IMR-90 (cell line): ENCODE measurements at places on chromosomes 13 and 19. TPM values are rescaled to one million over a fixed set of nuclear protein-coding genes. Genes with fewer than 3 reads are reported as not detected.

GRCh38 chr13:105990256-105990958 is 545.1 kb downstream of the EFNB2 start:
- H3K27me3 ChIP-seq, result no peaks in the 10 kb centered on the region
- peaks cover 9% of the 10 kb centered on the region for H3K4me1 ChIP-seq
- DNase-seq, result peak; percentile 74
- H3K4me3 ChIP-seq, result no peak overlapping the region
- no peaks in the 10 kb centered on the region for H3K36me3 ChIP-seq

DNA sequence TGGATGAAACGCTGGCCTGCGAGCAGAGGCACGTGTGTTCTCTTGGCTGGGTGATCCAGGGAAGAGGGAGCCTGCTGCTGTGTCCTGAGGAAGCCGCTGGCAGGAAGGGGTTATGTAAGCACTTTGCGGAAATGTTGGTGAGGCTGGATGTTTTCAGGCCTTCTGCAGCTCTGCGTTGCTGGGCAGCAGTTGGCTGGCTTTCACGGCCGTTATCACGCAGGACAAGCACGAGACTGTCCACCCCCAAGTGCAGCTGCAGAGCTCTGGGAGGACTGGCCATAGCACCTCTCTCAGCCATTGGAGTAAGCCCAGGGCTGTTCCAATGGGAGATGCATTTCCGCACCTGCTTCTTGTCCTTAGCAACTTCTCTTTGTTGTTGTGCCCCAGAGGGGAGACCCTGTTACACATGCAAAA is 146.9 kb upstream of the SOX21 start:
- H3K27ac ChIP-seq, result no peak overlapping the region
- H3K27me3 ChIP-seq, result peaks cover 2% of the 10 kb centered on the region
- peak; percentile 5 for DNase-seq
- H3K4me3 ChIP-seq, result no peak overlapping the region
- H3K36me3 ChIP-seq, result no peaks in the 10 kb centered on the region

DNA sequence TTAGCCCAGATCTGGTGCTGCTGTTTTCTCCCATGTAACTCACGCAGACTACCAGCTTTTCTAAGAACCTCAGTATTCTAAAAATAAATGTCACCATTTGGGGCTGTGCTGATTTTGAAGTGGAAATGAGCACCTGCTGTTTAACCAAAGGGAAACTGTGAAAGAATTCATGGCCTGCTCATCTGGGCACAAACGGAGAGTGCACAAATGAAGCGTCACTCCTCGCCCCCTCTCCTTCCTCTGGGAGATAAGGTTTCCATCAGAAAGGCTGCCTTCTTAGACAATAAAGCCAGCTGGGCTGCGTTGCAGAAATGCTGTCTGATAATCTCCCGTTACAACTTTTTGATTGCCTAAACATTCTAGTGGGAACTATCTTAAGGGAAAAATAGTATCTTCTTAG is 73.7 kb upstream of the SLC15A1 start:
- peaks cover 2% of the 10 kb centered on the region; the same call in 1 of the 2 replicates for H3K4me1 ChIP-seq
- DNase-seq, result peak; percentile 15
- no peaks in the 10 kb centered on the region for H3K36me3 ChIP-seq

GRCh38 chr13:50842990-50843256 is 569 bp downstream of the DLEU7 start:
- no peak overlapping the region for H3K27ac ChIP-seq
- H3K36me3 ChIP-seq, result no peaks in the 10 kb centered on the region
- H3K27me3 ChIP-seq, result peaks cover 40% of the 10 kb centered on the region
- no peaks in the 10 kb centered on the region for H3K4me1 ChIP-seq
- H3K4me3 ChIP-seq, result no peak overlapping the region
- no peak for DNase-seq

DNA sequence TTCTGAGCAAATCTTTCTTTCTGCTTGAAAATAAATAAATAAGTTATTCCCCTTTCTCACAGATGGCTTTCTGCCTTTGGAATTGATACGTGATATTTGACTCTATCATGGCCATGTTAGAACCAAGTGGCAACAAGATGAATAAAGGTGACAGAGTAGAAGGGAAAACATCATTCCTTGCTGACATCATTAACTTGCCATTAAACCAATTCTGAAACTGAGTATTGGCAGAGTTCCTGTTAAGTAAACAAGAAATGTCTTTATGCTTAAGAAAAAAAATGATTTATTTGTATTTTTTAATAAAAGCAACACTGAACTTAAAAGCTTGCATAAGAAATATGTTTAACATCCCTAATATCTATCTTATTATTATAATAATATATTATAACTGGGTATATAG is 828.1 kb downstream of the PCDH9 start:
- H3K4me1 ChIP-seq, result no peaks in the 10 kb centered on the region; the same call in 1 of the 2 replicates
- no peak for DNase-seq
- no peak overlapping the region for H3K4me3 ChIP-seq
- no peaks in the 10 kb centered on the region for H3K36me3 ChIP-seq
- H3K27ac ChIP-seq, result no peak overlapping the region

DNA sequence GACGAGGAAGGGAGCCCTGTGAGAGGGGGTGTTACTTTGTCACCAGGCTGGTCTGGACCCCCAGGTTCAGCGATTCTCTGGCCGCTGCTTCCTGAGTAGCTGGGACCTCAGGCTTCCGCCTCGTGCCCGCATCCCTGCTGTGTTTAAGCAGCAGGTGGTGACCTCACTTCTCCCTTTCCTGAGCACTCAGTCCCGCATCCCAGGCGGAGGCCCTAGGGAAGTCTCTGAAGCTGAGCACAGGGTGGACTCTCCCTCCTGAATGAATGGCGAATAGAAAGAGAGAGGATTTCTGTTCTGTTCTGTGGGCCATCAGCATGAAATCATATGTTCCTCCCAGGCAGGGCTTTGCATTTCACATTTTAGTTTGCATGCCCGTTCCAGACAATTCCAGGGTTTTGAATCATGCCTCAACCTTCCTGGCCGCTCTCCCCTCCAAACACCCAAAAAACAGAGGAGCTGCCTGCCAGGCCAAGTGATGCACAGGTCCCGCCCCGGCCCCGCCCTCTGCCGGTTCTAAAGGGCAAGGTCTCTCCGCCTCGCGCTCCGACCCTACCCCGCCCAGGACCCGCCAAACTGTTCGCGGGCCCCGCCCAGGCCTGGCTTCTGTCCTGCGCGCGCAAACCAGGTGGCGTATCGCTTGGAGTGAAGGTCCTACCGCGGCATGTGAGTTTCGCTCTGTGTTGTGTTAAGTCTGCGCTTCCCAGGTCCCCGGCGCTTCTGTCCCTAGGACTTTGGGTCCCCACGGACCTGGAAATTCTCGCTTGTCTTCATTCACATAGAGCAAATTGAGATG is 35.1 kb upstream of the ZNF808 start:
- H3K36me3 ChIP-seq, result no peaks in the 10 kb centered on the region
- H3K27me3 ChIP-seq, result no peaks in the 10 kb centered on the region
- H3K4me3 ChIP-seq, result no peak overlapping the region

GRCh38 chr19:52007451-52007805 is 583 bp downstream of the ZNF615 start:
- peak overlapping the region; percentile 82 for H3K27ac ChIP-seq
- H3K27me3 ChIP-seq, result no peaks in the 10 kb centered on the region
- no peaks in the 10 kb centered on the region for H3K4me1 ChIP-seq
- no peak for DNase-seq
- H3K36me3 ChIP-seq, result peaks cover 3% of the 10 kb centered on the region

- H3K36me3 ChIP-seq, result no peaks in the 10 kb centered on the region
- no peaks in the 10 kb centered on the region for H3K4me1 ChIP-seq
- H3K27ac ChIP-seq, result no peak overlapping the region
- H3K4me3 ChIP-seq, result no peak overlapping the region
Measured at GRCh38 chr13:101649488-101650126, 197.1 kb downstream of the ITGBL1 start.

- H3K36me3 ChIP-seq, result peaks cover 14% of the 10 kb centered on the region
- no peak overlapping the region for H3K27ac ChIP-seq
- no peak overlapping the region for H3K4me3 ChIP-seq
- DNase-seq, result no peak
Measured at GRCh38 chr19:13068085-13068846, 34.4 kb downstream of the LYL1 start.

GRCh38 chr13:32248801-32249200 is 66.4 kb downstream of the ZAR1L start:
- H3K4me3 ChIP-seq, result no peak overlapping the region
- peaks cover 3% of the 10 kb centered on the region for H3K4me1 ChIP-seq
- H3K27ac ChIP-seq, result no peak overlapping the region
- H3K27me3 ChIP-seq, result no peaks in the 10 kb centered on the region

DNA sequence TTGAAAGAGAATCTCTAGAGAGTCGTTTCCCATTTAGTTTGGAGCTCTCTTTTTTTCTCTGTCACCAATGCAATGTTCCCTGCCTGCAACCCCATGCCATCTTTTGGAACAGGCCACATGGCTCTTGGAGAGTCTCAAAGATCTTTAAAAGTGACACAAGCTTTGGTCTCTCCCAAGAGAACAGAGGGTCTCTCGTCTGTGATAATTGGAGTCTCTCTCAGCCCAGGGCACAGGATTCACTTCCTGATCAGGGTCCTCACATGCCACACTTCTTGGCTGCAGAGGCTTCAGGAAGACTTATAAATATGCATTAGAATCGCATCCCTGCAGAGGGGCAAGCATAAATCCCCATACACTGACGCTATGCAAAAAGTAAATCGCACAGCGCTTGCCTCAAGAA is 240.5 kb downstream of the IRS2 start:
- peaks cover 22% of the 10 kb centered on the region for H3K27me3 ChIP-seq
- no peak overlapping the region for H3K4me3 ChIP-seq
- H3K4me1 ChIP-seq, result no peaks in the 10 kb centered on the region

- no peak overlapping the region for H3K4me3 ChIP-seq
- no peaks in the 10 kb centered on the region for H3K27me3 ChIP-seq
- no peaks in the 10 kb centered on the region for H3K36me3 ChIP-seq
- no peak for DNase-seq
- H3K4me1 ChIP-seq, result no peaks in the 10 kb centered on the region
Measured at GRCh38 chr13:111883571-111884343, 183.2 kb upstream of the SOX1 start.

DNA sequence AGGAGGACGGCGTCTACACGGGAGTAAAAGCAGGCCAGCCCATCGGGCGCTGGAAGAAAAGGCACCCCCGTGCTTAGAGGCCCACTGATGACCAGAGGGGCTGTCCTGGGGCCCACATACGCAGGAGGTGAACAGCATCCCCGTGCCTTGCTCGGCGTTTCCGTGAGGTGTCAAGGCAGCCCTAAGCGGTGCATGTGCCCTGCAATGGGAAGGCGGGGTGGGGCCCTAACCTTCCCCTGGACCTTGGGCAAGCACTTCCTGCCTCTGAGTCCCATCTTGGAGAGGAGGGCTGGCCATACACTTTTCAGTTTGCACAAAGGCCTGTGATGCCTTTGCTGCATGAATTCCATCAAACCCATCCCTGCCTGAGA is 47.8 kb upstream of the ATP11A start:
- H3K27me3 ChIP-seq, result peaks cover 34% of the 10 kb centered on the region
- no peak overlapping the region for H3K4me3 ChIP-seq
- no peak overlapping the region for H3K27ac ChIP-seq

GRCh38 chr13:110254751-110255553 is 52.0 kb downstream of the COL4A1 start:
- H3K27ac ChIP-seq, result peak overlapping the region; percentile 76
- peak; percentile 50 for DNase-seq
- no peak overlapping the region for H3K4me3 ChIP-seq
- H3K27me3 ChIP-seq, result no peaks in the 10 kb centered on the region
- H3K4me1 ChIP-seq, result peaks cover 35% of the 10 kb centered on the region

- no peak overlapping the region for H3K4me3 ChIP-seq
- no peak overlapping the region for H3K27ac ChIP-seq
- H3K27me3 ChIP-seq, result no peaks in the 10 kb centered on the region
- H3K36me3 ChIP-seq, result peaks cover 24% of the 10 kb centered on the region
Measured at GRCh38 chr13:52025475-52026245, 1.2 kb downstream of the UTP14C start.

DNA sequence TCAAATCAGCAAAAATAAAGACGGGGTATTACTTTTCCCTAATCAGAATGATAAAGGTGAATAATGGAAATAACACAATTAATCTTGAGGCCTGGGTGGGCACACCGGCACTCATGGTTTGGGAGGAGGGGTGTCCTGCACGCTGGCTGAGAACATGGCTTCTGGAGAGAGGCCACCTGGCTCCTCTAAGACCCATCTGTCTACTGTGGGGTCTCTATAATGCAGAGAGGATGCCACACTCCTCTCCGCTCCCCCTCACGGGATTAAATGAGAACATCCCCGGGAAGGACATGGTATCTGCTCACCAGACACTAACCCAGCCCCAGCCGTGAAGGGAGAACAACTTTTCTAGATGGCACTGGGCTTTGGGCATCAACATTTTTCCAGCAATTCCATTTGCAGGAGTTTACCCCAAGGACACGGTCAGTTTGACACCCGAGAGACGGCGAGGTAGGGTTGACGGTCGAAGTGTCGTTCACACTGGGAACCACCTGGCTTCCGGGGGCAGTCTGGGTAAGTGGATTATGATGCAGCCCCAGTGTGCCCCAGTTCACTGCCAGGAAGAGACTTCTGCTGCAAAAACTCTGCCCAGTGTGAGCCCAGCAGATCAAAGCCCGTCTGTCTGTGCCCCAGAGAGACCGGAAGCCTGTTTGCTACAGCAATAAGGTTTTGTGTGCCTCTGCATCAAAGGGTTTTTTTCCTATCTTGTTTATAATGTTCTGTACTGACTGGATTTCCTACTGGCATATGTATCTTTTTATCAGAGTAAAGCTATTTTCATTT is 56.6 kb downstream of the CEBPG start:
- H3K27me3 ChIP-seq, result no peaks in the 10 kb centered on the region
- H3K4me1 ChIP-seq, result peaks cover 5% of the 10 kb centered on the region; the same call in 1 of the 2 replicates
- no peak overlapping the region for H3K27ac ChIP-seq
- H3K4me3 ChIP-seq, result no peak overlapping the region
- H3K36me3 ChIP-seq, result no peaks in the 10 kb centered on the region

Gene SYCN
- not detected in 2 replicates for polyA plus RNA-seq

Gene SLC6A16
- 0.76 and 0.89 TPM in 2 replicates for polyA plus RNA-seq

Gene ZNF230
- polyA plus RNA-seq, result 1.4 and 1.5 TPM in 2 replicates

Gene ACER1
- 0.11 TPM in 1 of 2 replicates, not detected in the other for polyA plus RNA-seq

Gene TBC1D4
- polyA plus RNA-seq, result 7.5 and 8.8 TPM in 2 replicates

Gene COL4A1
- polyA plus RNA-seq, result 301 and 337 TPM in 2 replicates

Gene ZNF599
- polyA plus RNA-seq, result 5.9 and 6.5 TPM in 2 replicates

Gene LILRA6
- not detected in 2 replicates for polyA plus RNA-seq

Gene ZNF665
- 1.5 and 2.0 TPM in 2 replicates for polyA plus RNA-seq

Gene TEX29
- polyA plus RNA-seq, result 0.29 and 0.46 TPM in 2 replicates
